CD14-positive monocyte (primary cell): ENCODE measurements at places on chromosomes 16 and 17.
A peak's percentile ranks its signal among the peaks of the same experiment; 100 is the strongest.

GRCh38 chr17:54727624-54728023, 173.0 kb upstream of the TOM1L1 start:
- no peak for DNase-seq

- DNase-seq, result peak; percentile 69
Observed at GRCh38 chr17:82153745-82154375, 55.8 kb upstream of the FASN start.

DNA sequence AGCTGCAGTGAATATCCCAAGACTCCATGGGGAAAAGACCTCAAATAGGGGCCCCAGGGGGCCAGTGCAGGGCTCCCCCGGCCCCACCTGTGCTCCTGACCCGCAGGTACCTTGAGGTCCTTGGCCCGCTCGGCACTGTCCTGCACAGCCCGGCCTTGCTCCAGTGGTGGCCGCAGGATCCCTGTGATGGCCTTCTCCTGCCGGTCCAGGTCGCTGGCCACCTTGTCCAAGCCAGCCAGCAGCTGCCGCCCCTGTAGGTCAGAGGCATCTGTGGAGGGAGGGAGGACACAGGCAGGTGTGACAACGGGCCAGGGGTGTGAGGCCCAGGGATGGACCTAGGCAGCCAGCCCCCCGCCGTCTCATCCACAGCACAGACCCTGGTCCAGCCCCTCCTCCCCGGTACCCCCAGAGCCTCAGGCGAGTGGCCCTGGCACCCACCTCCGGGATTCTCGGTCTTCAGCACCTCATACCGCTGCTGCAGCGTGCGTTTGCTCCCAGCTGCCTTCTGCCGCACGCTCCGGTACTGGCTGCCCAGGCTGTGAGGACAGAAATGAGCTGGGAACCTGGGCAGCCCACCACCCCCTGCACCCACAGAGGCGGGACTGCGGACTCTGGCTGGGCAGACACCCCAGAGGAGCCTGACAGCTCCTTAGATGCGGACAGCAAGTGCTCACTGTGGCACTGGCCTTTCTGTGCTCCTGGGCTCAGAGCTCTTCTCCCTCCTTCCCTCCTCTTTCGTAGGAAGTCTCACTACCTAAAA, 43.7 kb downstream of the PPL start:
- no peak for DNase-seq

- DNase-seq, result no peak
Observed at GRCh38 chr17:79778504-79779083, 646 bp downstream of the CBX2 start.

- no peak for DNase-seq
Observed at GRCh38 chr16:24178496-24178895, 77.6 kb upstream of the CACNG3 start.

GRCh38 chr16:69564845-69565670, 708 bp upstream of the NFAT5 start:
- DNase-seq, result no peak

DNA sequence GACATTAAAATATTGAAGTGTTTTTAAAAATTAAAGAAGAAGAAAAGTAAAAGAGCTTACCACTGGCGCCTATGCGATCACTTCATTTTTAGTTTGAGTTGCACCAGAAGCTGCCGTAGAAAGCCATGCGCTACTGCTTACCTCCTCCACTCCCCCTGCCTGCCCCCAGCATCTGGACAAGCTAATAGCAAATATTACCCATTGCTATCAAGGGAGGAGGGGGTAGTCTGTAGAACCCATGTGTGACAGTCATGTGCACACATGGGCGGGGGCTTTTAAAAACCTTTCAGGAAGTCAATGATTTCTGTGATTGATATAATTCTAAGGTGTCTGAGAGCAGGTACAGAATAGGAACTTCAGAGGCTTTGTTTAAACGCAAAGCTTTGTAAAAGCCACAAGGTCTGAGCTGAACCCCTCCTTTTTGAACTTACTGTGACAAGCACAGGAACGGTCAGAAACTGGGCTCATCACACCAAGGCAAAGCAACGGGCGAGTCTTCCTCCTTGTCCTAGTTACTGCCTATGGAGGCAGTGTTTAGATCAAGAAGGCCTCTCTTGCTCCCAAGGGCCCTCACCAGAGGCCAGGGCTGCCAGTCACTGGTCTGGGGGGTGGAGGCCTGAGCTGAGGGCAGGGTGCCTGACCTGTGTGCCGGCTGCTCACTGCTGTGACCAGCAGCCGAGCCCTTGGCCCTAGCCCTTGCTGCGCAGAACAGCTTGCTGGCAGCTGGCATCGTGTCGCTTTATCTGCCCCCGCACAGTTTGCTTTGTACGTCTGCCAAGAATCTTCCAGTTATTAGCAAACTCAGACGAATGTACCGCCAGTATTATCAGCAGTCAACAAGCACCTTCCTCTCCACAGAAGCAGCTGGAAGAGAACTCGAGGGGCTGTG, 15.0 kb downstream of the GINS2 start:
- DNase-seq, result no peak

GRCh38 chr17:58710948-58711552, 18.6 kb downstream of the RAD51C start:
- peak; percentile 35 for DNase-seq

DNA sequence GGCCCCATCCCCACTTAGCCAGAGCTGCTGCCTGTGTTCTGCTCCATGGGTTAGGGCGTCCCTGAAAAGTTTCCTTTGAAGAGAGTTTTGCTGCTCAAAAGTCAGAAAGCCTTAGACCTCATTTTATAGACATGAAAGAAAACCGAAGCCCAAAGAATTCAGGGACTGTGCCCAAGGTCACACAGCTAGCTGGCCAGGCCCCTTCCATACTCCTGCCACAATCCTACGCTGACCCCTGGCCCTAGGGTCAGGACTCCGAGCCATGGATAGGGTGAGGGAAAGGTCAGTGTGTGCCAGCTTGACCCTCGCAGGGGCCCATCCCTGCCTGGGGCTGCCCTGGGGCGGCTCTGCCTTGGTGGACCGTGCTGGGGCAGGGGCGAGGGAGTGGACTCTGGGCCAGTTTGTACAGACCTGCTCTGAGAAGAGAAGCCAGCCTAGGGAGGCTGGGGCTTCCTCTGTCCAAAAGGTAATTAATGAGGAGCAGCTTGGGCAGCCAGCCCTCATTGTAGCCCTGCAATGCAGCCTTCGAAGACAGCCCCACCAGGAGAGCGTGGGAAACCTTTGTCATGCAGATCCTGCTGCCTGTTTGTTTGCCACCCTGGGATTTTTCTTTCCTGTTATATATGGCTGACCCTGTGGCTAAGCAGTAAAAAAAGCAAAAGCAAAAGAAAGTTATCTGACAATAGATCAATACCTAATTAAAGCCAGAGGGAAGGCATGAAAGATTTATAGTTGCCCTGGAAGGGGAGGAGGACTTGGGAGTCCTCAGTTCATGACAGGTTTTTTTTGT, 37.4 kb downstream of the RHBDL3 start:
- DNase-seq, result no peak

GRCh38 chr16:86531641-86532525, 21.6 kb downstream of the FOXF1 start:
- no peak for DNase-seq

GRCh38 chr16:16150117-16150877, 73.0 kb downstream of the ABCC6 start:
- DNase-seq, result no peak

DNA sequence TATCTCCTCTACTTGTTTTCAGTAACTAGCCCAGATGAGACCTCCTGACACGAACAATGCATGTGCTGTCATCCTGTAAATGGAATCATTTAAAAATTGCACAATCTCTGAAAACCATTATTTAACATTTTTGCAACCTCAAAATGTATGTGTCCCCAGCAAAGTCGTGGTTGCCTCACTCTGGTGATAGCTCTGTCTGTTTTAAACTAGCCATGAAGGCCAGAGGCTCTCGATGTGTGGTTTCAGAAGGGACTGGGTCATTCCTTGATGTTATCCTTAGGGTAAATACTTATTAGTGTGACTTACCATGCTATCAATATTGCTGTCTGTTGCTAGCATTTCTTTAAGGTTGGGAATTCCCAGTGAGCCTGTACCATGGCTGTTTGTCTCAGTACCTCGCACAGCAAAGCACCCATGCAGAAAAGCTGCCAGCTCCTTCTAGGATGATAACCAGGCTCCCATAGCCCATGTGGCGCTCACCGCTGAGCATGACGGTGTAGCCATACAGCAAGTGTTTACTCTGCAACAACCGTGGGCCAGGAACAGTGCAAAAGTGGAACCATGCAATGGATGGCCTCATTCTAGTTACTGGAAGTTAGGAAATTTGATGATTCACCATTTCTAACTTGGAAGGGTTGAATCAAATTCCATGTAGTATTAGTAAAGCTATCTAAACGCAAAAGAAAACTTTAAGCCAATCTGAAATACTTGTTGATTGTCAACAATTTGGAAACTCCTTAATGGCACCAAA, 2.9 kb upstream of the PGS1 start:
- peak; percentile 88 for DNase-seq

GRCh38 chr16:86751076-86752030, 173.0 kb downstream of the FOXL1 start:
- no peak for DNase-seq

DNA sequence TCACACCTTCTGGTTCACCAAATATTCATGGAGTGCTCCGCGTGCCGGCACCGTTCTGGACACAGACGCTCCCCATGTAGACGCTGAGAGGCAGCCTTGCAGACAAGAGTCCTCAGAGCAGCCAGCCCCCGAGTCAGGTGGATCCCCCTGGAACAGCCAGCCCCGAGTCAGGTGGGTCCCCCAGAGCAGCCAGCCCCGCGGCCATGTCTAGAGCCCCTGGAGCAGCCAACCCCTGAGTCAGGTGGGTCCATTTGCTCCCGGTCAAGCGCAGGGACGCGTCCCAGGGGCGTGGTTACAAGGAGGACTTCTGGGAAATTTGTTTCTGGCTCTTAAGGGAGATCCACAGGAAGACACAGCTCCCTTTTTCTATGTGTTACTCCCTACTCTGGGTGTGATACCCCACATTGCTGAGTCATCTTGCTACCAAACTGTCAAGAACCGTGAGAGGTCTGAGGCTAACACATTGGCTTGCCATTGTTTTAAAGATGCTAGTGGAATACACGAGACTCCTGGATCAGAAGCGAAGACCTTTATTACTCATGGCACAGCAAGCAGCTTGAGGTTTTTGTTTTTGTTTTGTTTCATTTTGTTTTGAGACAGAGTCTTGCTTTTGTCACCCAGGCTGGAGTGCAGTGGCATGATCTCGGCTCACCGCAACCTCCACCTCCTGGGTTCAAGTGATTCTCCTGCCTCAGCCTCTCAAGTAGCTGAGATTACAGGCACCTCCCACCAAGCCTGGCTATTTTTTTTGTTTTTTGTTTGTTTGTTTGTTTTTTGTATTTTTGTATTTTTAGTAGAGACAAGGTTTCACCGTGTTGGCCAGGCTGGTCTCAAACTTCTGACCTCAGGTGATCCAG, 43.3 kb upstream of the CBFA2T3 start:
- DNase-seq, result no peak

DNA sequence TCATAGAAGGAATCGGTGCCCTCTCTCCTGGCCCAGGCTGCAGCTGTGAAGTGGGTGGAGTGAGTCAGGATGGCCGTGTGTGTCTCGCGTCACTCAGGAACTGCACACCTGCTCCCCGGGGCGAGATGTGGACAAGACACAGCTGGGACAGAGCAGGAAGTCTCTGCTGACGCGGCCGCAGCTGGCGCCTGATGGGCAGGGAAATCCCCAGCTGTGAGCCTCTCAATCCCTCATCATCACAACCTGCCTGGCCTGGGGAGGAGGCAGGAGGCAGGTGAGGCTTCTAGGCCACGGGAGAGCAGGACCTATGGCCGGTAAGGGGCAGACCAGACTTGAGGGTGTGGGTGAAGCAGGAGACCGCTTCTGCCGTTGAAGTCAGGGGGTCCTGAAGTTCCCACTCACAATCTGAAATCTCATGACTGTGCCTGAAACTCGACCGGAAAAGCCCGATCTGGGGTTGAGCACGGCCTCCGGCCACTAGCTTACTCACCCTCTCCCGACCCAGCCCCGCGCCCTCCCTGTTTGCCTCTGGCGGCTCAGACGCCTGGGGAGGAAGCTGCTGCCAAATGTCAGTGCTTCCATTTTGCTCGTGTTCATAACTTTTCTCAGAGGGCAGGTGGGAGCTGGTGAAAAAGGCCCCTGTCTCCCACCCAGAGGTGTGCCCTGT, 1.1 kb upstream of the TRPV3 start:
- no peak for DNase-seq

GRCh38 chr17:57895382-57896060, 45.7 kb upstream of the MRPS23 start:
- no peak for DNase-seq

DNA sequence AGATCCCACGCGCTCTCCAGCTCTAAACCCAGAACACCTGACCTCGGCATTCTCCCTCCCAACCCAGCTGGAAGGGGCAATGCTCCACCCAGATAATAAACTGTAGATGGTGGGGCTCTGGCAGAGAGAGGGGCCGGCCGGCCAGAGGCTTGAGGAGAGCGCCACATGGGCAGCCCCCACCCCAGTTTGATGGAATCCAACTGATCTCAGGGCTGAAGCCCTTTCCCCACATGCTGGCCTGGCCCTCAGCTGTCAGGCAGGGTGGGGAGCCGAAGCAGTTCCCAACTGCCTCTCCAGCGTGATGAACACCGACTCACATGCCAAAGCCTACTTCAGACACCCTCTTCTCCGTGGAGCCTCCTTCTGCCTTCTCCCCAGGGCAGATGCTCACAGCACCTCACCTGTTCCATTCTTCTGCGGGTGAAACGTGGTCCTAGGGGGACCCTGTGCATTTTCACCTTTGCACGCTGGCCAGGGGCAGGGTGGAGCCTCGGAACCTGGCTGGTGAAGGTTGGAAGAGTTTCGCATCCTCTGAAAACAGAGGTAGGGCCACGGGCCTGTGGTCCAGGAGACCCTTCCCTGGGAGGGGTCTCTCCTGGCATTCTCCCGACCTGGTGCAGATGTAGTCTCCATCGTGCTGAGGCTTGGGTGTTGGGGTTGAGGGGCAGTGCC, 65.7 kb upstream of the ZNF469 start:
- DNase-seq, result no peak

- DNase-seq, result no peak
Observed at GRCh38 chr16:50276326-50276640, 9.9 kb downstream of the ADCY7 start.

GRCh38 chr16:3912373-3912772, 31.9 kb upstream of the CREBBP start:
- DNase-seq, result no peak

GRCh38 chr16:58828901-58829545, 94.9 kb upstream of the GOT2 start:
- no peak for DNase-seq

DNA sequence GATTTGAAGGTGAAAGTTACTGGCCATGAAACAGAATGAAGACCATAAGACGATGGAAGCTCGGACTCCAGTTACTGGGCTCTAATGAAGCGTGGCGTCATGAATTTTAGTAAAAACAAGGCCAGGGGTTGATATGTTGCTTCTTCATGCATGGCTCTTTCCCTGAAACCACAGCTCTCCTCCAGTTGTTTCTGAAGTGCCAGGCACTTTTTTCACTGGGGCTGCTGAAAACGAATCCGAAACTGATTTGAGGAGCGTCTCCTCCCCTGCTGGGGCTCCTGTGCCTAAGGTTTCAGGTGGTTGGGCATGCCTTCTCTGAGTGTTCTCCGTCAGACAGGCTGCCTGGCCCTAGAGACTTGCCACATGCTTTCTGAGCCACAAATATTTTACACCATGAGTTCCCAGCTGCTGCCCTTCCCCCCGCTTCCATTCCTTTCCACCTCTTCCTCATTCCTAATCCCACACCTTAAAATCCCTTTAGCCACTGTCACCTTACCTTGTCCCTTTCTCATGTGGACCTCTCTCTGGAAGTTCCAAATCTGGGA, 3.7 kb upstream of the MYL4 start:
- DNase-seq, result no peak

GRCh38 chr17:7393613-7394451, 493 bp downstream of the PLSCR3 start:
- DNase-seq, result no peak
